Adipocyte (in vitro differentiated cells): ENCODE measurements at places on chromosomes 6 and 20.

DNA sequence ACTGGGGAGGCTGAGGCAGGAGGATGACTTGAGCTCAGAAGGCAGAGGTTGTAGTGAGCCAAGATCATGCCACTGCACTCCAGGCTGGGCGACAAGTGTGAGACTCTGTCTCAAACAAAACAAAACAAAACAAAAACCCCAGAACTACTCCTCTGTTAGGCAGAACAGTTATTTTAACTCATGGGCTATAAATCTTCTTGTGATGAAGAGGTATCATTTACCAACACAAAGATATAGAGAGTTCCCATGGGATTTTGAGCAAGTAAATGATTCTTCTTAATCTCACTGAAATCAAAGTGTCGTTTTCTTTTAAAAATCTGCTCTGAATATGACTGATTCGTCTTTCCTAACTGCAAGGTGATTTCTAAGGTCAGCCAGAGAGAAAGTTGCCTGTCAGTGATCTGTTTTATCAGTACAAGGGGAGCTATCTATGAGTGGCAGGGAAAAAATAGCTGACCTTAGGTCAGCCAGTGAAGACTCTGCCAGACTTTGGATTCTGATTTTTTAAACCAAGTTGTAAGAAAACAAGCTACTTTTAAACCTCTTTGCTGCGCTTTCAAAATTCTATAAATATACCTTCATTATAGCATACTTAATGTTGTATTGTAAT lies 3.8 kb upstream of the DSP start:
- no peak for DNase-seq

- DNase-seq = peak; percentile 65
Measured at GRCh38 chr6:6730831-6731230, 142.3 kb downstream of the LY86 start.

DNA sequence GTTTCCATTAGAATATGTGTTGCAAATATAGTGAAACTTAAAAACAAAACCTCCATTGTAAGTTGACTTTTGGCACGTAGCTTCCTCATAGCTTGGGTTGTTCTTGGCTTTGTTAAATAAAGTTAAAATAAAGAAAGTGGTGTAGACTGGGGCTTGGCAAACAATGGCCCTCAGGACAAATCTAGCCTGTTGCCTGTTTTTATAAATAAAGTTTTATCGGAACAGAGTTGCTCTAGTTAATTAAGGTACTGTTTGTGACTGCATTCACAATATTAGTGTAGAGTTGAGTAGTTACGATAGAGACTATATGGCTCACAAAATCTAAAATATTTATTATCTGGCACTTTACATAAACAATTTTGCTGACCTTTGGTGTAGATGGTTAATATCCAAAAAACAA lies 168.8 kb downstream of the CDKAL1 start:
- DNase-seq = no peak

DNA sequence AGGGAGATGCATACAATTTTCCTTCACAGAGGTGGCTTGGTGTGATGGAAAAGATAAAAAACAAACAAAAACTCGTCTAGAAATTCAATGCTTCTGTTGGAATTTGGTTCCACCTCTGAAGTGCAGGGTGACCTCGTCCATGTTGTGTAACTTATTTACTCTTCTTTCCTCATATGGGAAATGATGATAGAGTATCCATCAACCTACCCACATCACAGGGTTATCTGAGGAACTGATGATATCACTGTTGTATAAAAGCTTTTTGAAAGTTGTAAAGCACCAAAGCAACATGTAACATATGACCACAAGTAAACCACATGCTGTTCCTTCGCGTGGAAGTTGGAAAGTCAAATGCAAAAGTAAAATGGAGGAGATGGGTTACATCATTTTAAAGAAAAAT lies 212.0 kb upstream of the SGK1 start:
- DNase-seq = peak; percentile 22

GRCh38 chr20:39222101-39222500 lies 260.0 kb downstream of the DHX35 start:
- no peak for DNase-seq

DNA sequence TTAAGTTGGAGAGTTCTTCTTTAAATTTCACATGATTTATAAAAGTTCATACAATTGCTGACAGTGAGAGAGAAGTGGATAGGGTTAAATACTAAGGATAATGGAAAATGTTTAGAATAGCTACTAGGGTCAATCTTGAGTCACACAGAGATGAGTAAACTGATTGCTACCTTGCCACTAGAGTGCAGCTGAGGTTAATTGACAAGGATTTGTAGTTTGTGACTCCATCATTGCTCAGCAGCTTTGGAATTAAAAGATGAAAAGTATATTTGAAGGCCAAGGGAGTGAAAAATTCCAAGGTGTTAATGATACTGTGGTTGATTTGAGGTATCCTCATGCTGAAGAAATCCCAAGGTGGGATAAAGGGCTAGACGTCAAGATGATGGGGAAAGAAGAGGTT lies 524.0 kb downstream of the UTRN start:
- DNase-seq = no peak

DNA sequence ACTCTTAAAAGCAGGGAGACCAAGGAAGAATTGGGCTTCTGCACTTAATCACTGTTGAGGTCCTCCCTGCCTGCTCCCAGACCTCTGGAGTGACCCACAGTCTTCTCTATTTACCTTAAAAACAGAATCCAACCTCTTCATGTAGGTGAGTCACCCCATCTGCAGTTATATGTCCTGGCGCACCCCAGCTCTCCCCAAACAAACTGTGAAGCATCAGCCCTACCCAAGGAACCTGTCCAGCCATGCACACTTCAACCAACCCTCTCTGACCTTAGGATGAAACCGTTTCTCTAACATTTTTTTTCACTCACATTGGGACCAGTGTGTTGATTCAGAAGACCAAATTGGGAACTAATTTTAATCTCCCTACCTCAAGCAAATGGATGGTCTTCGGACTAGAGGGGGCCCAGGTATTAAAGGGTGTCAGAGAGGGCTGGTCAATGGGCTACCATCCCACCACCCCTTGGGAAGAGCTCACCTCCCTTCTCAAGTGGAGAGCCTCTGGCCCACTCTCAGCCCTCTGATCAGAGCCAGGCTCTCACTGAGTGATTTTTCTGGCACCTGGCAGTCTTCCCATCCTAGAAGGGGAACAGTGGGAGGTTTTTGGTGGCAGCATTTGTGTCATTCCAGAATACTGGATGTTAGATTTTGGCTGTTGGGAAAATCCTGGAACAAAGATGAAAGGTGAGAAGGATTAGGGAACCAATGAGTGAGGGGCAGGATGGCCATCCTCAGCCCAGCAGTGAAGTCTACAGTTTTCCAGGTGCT lies 203.6 kb downstream of the LRFN2 start:
- DNase-seq = no peak

DNA sequence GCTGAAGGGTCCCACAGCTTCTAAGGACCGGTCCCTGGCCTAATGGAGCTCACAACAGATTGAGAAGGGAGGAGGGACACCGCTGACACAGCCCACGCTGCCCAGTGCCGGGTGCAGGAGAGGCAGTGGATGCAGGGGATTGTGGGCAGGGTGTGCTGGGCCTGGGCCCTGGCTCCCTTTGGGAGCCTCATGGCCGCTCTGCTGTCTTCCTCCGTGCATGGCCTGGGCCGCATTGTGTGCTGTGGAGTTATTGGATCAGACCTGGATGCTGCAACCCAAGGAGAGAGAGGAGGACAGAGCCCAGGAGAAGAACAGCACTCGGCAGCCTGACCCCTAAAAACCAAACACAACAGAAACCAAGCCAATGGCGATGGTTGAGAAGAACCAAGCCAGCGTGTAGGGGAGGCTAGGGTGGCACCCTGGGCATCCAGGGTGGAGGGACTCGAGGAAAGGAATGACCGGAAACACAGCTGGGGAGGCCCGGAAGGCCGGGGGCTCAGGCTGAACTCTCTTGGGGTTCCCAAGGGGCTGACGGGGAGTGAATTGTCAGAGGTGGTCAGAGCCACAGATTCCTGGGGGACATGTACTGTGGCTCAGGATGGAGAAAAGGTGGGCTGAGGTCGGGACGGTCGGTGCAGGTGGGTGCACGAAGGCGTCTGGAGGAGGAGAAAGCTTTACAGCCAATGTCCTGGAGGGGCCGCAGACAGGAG lies 41.0 kb downstream of the ERMARD start:
- no peak for DNase-seq

- DNase-seq = no peak
Measured at GRCh38 chr6:40791004-40791403, 203.8 kb upstream of the LRFN2 start.
